ENCODE measurements at places on chromosomes 7 and 10.

DNA sequence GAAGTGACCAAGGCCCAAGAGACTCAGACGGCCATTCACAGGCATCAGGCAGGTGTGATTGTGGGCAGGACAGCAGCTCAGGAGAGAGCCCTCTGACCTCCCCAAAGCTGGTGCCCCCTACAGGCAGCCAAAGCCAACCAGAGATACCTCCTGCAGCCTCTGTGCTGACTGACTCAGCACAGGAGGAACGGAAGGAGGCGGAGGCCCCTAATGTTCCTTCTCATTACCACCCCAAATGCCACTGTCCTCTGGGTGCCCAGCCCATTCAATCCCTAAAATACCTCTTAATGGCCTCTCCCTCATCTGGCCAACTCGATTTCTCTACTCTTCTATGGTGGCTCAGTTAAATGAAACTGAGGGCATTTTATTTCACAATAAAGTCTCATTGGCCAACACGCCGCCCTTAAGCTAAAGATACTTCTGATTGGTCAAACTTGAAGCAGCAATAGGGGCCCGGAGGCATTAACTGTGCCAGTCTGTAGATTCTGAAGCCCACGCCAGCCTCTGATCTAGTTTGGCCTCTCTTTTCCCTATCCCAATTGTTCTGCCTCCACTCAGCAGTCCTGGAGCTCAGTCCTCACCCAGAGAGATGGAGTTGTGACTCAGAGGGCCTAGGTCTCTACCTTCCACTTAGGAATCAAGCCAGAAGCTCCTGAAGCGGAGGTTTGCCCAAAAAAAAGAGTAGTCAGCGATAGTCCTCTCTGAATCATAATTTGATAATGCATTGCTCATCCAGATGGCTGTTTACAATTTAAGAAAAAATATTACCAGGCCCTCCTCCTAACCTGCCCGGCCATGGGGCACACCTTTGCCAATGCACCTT is 1.2 kb downstream of the CYREN start:
- peak; percentile 84 for DNase-seq

GRCh38 chr10:88515235-88515634 is 67.9 kb downstream of the RNLS start:
- DNase-seq: no peak

GRCh38 chr7:35232994-35233393 is 20.9 kb downstream of the TBX20 start:
- DNase-seq: no peak

GRCh38 chr7:132750530-132751217 is 174.4 kb upstream of the PLXNA4 start:
- DNase-seq: no peak

DNA sequence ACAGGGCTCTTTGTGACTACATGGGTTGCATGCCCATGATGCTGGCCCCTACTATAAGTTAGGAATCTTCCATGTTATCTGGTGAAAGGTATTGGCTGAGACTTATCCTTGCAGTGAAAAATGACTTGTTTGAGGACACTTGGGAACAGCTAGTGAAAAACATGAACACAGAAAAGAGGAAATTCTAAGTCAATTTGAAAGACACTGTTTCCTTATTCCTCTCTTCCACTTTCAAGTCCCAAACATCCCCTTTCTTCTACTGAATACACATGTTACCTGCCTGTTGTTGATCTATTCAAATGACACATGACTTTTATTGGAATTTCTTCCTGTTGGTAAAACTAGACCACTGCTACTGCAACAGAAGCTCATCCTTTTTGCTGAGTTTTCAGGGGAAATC is 29.5 kb upstream of the PRKCQ start:
- DNase-seq: no peak

- no peak for DNase-seq
These were observed 18.4 kb upstream of the SLC18A2 start for GRCh38 chr10:117222552-117222951.

DNA sequence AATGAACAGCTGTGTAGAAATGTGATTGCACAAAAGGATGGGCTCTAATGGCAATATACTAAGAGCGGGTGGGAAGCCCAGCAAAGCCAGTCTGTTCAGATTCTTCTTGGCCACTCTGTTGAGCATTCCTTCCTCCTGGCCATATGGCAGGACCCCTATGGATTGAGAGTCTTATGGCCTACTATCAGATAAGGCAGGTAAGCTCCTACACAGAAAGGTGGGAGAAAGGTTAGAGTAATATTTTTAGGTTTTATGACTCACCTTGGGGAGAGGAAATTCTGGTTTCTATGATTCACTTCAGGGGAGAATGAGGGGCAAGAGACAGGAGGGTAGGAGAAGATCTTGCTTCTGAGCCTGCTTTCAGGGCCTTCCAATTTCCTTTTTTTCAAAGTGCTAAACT is 15.1 kb upstream of the AKR1B10 start:
- no peak for DNase-seq

DNA sequence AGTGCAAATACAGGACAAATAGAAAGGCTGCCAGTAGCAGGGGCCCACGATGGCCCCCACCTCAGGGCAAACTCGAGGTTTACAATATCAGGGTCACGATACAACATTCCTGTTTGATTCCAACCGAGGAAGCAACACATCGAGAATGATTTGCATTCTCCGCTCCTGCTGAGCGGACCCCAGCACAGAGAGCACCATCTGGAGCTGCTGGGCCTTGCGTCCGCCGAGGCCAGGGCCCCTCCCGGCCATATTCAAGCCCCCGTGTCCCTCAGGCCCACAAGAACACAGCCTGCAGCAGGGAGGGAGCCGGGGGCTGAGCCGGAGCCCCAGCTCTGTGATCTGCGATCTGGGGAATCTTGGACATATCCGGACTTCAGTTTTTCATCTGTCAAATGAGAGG is 84.3 kb downstream of the PRKAG2 start:
- DNase-seq: no peak

- DNase-seq: peak; percentile 66
These were observed 13.1 kb upstream of the CAMK2G start for GRCh38 chr10:73887294-73888039.

- DNase-seq: no peak
These were observed 840.8 kb downstream of the GRM8 start for GRCh38 chr7:126411821-126412383.

- DNase-seq: no peak
These were observed 99.6 kb downstream of the C10orf90 start for GRCh38 chr10:126570621-126571602.

- no peak for DNase-seq
These were observed 149.1 kb downstream of the MAPK8 start for GRCh38 chr10:48455392-48456151.

- DNase-seq: peak; percentile 65
These were observed 29.7 kb upstream of the SEC61G start for GRCh38 chr7:54788664-54789063.

DNA sequence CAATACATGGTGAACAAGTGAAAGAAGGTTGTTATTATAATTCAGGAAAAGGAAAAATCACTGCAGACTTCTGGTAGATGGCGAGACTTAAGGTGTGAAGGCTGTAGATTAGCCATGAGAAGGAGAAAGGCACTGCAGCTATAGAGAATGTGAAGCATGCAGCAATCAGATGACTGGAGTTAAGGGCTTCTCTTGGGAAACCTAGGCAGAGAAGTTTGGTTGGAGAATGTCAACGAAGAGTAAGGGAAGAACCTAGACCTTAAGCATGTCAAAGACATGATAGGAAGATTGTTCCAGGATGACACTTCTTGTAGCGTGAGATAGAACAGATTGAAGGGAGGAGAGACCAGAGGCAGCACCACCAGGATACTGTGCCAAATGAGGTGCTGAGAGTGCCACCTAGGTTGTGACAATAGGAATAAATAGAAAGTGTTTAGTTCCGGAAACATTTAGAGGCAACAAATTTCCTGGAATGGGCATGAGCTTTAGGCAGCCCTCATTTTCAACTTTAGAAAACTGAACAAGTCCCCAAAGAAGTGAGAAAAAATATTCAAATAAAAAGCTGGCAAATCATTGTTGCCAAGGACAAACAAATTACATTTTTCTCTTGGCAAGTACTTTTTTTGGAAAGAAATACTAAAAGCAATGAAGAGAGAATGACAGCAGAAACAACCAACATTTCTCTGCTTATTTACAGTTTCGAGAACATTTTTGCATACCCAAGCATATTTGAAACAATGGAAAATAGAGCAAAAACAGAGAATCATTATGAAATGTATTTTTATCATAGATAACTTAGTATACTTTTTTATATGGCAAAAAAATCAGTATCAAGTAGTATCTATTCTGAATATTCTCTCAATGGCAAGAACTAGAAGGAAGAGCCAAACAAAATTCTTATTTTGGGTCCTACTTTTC is 4.9 kb downstream of the LRRC17 start:
- DNase-seq: peak; percentile 12

DNA sequence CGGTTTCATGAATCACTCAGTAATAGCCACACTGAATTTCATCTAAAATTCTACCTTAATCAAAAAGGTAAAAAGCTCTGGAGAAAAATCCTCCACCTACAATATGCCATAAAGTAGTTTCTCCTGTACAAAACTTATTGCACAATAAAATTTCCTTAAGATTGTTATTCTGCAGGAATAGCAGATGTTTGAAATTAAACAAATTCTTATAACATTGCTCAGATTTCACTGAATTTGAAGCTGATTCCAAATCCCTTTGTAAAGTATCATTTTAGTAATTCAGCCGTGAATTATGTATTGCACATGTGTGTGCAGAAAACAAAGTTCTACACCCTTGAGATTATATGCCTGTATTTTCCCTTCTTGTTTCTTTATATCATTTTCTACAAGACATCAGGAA is 123.8 kb downstream of the AMPH start:
- DNase-seq: no peak

DNA sequence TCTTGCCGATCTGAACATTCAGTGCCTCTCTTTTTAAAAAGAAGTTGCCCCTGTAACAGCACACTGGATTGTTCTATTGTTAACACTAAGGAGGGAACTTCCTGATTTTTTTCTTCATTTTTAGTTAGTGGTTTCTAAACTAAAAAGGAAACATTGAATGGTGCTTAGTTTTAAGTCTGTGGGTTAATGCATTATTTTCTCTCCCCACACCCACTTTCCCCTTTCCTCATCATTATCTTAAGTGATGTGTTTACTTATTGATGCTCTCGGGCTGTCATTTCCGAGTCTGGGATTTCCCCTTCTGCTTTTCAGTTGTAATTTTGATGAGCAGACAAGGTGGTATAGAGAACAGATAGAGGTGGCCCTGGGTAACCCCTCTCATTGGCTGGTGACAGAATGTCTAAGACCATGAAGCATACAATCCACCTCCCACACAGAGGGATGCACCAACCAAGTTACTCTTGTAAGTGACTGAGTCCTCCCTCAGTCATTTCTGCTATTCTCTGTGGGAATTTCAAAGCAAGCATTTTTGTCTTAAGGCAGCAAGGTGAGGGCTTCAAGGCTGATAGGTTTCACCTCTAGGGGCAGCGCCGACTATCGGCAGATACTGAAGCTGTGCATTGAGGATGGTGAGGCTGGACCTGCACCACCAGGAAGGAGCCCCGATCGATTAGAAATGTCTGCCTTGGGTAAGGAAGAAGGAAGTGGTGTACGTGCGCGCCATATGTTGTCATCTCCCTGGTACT is 49.5 kb downstream of the CHN2 start:
- DNase-seq: no peak

DNA sequence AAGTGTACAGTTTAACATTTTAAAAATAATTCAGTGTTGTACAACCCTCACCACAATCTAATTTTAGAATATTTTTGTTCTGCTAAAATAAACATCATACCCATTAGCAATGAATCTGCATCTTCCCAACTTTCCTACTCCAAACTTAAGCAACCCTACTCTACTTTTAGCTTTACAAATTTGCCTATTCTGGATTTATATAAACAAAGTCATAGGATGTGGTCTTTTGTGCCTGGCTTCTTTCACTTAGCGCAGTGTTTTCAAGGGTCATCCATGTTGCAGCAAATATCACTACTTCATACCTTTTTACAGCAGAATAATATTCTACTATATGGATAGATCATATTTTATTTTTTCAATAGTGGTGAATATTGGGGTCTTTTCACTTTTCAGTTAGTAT is 18.9 kb downstream of the CALML3 start:
- DNase-seq: no peak

GRCh38 chr10:55400075-55400849 is 599.2 kb upstream of the PCDH15 start:
- no peak for DNase-seq

DNA sequence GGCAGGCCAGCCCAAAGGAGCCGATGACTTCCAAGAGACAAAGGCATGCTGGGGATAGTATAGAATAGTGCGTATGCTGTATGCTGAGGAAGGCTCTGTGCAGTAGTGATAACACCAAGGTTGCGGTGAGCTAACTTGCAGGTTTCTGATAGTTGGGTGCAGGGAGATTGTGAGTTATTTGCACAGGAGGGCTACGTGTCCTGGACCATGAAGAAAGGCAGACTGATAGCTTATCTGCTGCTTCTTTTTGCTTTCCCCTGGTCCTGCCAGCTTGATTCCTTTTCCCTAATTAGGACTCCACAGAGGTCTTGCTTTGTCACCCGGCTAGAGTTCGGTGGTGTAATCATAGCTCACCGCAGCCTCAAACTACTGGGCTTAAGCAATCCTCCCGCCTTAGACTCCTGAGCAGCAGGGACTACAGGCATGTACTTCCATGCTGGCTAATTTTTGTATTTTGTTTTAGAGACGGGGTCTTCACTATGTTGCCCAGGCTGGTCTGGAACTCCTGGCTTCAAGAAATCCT is 43.9 kb upstream of the ARHGAP12 start:
- DNase-seq: peak; percentile 94

GRCh38 chr7:25261545-25262140 is 33.4 kb upstream of the NPVF start:
- DNase-seq: no peak

GRCh38 chr10:104446151-104446550 is 92.5 kb downstream of the CFAP58 start:
- no peak for DNase-seq

DNA sequence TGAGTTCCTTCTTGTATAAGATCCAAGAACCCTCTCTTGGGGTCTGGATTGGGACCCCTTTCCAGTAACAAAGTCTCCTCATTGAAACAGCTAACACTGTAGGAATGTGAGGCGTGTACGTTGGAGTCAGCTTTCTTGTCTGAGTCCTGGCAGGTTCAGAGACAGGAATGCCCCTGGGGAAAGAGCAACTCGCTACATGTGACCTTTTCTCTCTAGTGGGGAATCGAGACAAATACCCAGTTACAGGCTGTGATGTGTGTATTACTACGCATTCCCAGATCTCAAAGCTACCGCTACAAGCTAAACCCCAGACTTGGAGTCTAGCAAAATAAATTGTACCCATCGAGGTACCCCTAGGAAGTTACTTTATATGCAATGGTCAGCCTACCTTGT is 85.6 kb upstream of the FRMD4A start:
- no peak for DNase-seq

DNA sequence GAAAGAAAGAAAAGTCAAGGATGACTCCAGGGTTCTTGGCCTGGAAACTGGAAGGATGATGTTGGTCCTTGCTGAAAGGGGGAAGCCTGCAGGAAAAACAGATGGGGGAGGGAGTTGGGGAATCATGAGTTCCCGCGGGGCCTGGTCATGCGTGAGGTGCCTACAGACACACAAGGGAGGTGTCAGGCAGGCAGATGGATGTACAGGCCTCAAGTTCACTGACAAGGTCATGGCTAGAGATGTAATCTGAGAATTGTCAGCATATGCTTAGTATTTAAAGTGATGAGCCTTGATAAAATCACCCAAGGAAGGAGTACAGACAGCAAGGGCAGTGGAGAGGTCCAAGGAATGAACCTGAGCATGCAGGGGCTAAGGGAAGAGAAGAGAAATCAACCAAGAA is 46.8 kb downstream of the DLG5 start:
- no peak for DNase-seq

GRCh38 chr7:100545360-100546128 is 6.5 kb downstream of the AGFG2 start:
- no peak for DNase-seq
